ENCODE measurements at places on chromosomes 6 and 20.

DNA sequence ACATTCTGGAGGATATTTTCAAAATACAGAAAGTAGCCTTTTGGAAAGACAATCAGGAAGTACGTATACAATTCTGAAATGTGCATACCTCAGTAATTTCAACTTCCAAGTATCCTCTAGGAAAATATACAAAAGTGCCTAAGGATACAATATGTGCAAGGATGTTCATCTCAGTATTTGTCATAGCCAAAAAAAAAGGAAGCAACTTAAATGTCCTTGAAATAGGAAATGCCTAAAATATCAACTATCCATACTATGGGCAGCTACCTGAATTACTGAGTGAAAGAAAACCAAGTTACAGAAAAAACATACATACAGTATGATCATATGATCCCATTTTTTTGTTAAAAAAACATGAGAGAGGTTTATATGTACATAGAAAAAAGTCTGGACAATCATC is 1.5 kb downstream of the PPIL1 start:
- no peak for DNase-seq

DNA sequence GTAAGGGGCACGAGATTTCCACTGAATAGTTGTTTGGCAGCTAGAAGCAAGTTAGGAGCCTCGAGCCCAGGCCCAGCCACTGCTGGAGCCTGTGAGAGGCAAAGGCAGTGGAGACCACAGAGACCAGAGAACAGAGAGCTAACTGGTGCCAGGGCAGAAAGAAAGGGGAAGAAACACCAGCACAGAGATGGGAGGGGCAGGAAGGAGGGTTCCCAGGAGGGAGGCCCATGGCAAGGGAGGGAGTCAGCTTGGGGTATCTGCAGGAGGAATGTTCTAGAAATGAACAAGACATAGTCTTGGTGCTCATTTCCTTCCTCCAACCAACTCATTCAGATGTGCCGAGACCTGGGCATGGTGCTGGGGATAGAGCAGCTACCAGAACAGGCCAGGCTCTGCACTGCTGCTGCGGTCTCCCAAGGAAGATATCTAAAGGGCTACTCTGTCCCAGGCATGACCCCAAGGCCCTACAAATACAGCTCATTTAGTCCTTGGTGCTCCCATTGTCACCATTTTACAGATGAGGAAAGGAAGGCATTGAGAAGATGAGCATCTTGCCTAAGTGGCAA is 10.7 kb downstream of the ANGPT4 start:
- no peak for DNase-seq

- DNase-seq: no peak
These were observed 28.4 kb upstream of the OSTM1 start for GRCh38 chr6:108102965-108103364.

- DNase-seq: no peak
These were observed 19.0 kb downstream of the RALY start for GRCh38 chr20:34012735-34013134.

Data from activated CD4-positive, alpha-beta T cell treated with anti-CD3 and anti-CD28 coated beads, Interleukin-2, Interleukin-4, amounts not matched to agents 100 ng/mL and 50 ng/mL, durations not matched to agents 16 hours and 8 hours (primary cell).